ENCODE measurements at places on chromosomes 5 and 9.
A peak's percentile ranks its signal among the peaks of the same experiment; 100 is the strongest.

DNA sequence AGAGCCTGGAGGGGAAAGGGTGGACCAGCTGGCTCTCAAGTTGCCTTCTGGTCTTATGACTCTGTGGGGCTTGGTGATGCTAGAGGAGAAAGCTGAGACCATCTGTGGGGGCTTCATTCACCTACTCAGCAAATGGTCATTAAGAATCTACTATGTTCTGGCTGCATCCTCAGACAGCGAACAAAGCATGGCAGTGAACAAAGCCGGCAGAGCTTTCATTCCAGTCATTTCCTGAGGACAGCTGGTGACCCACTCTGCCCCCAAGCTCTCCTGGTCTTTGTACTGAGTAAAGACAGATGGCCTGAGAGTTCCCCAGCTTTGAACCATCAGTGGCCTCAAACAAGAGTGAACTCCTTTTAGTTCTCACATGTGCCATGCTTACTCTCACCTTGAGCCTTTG lies 48.0 kb downstream of the FGF1 start:
- no peak for DNase-seq

GRCh38 chr5:179111267-179112207 lies 51.4 kb downstream of the ZNF354C start:
- DNase-seq = no peak

GRCh38 chr5:100901821-100902341 lies 1.2 kb downstream of the ST8SIA4 start:
- DNase-seq = no peak

DNA sequence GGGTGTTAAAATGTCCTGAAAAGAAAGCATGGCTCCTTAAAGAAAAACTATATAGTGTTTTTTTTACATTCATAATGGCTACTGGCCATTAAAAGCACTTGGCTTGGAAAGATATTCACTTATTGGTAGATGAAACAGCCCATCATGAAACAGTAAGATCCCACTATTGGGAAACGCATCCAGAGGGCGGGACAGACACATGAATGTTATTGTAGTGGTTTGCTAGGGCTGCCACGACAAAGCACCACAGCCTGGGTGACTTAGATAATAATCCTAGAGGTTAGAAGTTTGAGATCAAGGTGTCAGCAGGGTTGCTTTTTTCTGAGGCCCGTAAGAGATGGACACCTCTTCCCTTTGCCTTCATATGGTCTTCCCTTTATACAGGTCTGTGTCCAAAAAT lies 139.4 kb upstream of the ANKH start:
- peak; percentile 23 for DNase-seq

GRCh38 chr5:38104497-38105230 lies 153.7 kb upstream of the EGFLAM start:
- no peak for DNase-seq

DNA sequence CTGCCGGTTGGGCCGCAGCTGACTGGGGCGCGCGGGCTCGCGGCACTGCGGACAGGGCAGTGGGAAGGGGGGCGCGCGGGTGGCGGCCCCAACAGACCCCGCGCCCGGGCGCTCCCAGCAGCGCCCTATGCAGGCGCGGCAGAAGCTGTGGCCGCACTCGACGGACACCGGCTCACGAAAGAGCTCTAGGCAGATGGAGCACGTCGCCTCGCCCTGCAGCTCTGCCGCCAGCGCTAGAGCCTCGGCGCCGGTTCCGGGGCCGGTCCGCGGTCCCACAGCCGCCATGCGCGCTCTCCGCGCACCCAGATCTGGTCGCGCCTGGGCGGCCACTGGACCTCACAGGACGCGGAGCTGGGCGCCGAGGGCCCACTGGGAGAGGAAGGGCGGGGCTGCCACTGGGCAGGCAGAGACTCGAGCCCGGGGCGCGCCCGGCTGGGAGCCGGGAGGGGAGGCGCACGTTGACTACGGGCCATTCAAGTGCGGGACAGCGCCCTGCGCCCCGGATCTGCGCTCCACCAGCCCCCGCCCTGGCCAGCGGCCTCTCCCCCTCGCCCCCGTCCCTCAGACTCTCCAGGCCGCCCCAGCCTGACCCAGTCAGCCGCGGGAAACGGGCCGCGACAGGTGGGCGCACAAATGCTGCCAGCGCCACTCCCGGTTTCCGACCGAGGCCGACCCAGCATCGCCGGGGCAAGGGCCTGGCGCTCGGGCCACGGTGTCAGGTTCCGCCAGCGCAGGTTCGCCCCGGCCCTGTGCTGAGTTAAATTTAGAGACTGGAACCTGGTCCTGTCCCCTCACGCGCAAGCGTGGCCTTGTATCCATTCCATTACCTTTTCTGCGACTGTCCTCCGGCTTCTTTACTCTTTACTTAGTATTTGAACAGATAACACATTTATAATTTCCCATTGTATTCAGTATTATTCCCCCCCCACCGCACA lies at the start of gene TRIM7:
Gene TRIM7 (minus strand): TSS at position 371 of the 935 bp plus-strand sequence. CDS start 86 bp downstream, at position 285.
- DNase-seq = peak; percentile 71

- DNase-seq = no peak
Measured at GRCh38 chr5:160020964-160021363, 12.0 kb downstream of the TTC1 start.

- no peak for DNase-seq
Measured at GRCh38 chr9:128145951-128146351, 3.3 kb upstream of the LCN2 start.

- peak; percentile 81 for DNase-seq
Measured at GRCh38 chr5:98769210-98769958, 4.1 kb upstream of the RGMB start.

- no peak for DNase-seq
Measured at GRCh38 chr5:5199495-5199894, 59.4 kb downstream of the ADAMTS16 start.

DNA sequence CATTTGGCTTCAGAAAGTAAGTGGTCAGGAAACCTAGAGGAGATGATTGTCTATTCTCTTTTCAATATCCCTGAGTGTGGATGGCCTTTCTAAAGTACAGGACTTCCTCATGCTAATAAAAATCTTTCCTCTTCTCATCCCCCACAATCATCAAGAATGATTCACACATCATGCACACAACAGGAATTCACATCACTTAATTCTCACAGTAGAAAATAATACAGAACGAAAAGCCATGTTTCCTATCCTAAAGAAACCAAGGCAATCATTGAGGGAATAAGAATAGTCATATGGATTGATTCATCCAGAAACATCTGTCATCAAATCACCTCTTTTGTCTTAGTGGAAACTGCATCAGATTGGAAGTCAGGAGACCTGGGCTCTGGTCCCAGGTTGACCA lies 203.1 kb upstream of the PIK3R1 start:
- DNase-seq = peak; percentile 77

DNA sequence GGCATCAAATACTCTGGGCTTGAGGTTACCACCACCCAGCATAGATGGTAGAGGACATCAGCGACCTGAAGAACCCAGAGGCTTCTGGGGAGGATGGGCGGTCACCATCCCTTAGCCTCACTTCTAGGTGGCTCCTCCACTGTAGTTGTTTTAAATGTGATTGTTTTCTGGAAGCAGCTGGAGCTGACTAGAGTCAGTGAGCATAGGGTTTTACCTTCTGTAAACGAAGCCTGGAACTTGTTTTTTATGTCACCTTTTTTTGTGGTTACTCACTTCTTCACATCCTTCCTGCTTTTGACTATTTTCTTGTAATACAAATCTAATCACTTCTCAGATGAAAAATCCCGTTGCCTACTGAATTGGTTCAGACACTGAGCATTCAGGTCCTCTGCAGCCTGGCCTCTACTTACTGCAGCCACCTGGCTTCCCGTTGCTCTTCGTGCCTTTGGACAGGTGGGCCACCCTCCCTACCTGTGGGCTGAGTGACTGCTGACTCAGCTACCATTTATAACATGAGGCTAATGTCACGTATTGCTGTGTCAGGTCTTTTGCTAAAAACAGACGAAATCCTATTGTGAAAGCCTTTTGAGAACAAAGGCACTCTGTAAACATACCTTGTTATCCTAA lies 167.8 kb downstream of the MAN2A1 start:
- DNase-seq = no peak

Data from EH (cell line).